ENCODE measurements at places on chromosomes 6 and 20.

- no peak for DNase-seq
These were observed 138.5 kb downstream of the ZDHHC14 start for GRCh38 chr6:157519255-157520116.

DNA sequence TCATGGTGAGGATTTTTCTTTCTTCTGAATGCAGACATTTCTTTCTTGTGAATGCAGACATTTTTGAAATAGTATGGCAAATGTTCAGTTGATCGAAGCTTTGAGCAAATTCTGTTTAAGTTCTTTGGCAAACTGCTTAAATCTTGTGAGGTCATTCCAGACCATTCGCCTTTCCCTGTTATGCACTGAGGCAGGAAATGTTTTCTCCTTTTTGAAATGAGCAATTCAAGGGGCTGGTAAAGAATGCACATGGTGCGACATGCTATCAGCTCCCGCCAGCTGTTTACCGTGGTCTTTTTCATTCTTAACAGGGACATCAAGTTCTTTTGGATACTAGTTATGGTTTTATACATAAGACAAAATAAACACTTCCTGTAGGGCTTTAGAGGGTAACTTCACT, 112.0 kb upstream of the CCN2 start:
- no peak for DNase-seq

GRCh38 chr6:9830808-9831207, 584.1 kb downstream of the TFAP2A start:
- no peak for DNase-seq

DNA sequence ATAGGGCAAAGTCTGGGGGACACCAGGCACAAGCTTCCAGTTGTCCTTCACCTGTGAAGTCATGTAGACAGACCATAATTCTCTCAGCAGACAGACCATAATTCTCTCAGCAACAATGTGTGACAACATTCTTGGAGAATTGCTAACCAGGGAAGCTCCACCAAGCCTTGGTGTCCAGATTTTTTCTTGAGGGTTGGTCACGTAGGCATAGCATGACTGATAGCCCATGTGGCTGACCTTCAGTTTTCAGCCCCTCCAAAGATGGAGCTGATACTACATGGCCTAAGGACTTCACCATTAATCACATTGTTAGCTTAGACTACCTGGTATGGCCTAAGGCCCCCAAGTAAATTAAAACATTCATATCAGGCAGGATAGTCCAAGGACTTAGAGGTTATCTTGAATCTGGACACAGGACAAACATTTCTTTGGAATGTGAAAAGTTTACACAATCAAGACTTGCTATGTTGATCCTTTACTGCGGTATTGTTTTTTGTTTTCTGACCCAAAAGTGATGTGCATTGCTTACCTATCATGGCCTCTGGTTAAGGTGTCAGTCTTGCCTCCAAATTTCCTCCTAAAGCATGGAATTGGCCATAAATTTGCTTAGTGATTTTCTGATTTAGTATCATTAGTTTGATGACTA, 76.9 kb downstream of the CEP57L1 start:
- no peak for DNase-seq

GRCh38 chr6:15442467-15442866, 196.6 kb downstream of the JARID2 start:
- no peak for DNase-seq

GRCh38 chr6:72966628-72967280, 258.5 kb downstream of the KHDC1L start:
- no peak for DNase-seq

DNA sequence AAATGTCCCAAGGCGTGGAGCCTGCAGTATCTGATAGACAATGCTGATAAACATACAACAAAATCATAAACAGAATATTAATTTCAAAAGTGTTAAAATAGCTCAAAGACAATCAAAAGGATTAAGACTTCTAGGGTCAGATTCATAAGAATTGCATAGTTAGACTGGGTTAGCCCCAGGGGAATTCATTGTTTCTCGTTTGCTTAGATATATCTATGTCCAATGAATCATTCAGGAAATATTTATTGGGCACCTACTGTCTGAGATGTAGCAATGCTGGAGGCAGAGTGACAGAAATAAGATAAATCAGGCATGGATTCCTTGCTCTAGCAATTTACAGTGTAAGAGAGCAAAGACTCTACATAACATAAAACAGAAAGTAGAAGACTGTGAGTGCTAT, 124.4 kb upstream of the PRL start:
- no peak for DNase-seq

- DNase-seq, result no peak
These were observed 180.8 kb upstream of the PLN start for GRCh38 chr6:118367314-118367713.

DNA sequence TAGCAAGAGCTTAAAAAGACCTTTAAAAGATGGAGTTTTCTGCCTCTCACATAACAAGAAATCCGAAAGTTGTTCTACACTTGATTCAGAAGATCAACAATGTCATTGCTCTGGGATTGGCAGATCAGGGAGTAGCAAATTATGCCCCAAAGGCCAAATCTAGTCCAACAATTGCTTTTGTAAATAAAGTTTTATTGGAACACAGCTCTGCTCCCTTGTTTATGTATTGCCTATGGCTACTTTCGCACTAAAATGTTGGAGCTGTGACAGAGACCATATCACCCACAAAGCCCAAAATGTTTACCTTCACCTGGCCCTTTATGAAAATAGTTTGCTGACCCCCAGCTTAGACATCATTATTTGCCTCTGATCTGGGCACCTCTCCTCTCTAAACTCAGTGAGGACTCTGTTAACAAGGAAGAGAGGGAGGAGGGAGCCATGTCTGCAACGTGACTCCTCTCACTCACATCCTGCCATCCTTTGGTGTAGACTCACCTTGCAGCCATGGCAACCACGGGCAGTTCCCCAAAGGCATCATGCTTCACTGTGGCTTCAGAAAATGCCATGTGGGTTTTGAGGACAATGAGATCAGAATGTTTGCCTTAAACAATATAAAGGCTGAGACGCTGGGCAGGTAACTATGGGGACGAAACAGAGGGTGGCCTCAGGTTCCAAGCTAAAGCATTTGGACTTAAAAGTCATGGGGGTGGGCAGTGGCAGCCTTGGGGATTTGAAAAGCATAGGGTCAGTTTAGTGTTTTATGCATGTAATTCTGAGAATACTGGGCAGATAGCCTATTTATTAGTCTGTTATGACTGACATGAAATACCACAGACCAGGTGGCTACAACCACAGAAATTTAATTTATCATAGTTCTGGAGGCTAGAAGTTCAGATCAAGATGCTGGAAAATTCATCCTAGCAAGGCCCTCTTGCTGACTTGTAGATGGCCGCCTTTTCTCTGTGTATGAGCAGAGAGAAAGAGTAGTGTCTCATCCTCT, 149.7 kb upstream of the TNFAIP3 start:
- DNase-seq, result peak; percentile 48

DNA sequence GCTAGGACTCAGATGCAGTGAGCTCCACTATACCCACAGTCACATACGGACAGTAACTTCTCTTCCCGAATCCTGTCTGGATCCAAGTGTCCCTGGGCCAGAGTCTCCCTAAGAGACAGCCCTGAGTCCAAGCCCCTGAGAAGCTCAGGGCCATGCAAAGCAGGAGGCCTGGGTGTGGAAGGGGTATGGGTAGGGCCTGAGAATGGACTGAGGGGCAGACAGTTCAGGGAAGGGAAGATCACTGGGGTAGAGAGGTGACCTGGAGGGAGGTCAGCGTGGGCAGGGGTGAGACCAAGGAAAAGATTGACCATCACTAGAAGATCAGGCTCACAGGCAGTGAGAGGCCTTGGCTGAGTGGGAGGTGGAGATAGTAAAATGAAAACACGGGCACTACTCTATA, 8.8 kb downstream of the RPS6KA2 start:
- no peak for DNase-seq

DNA sequence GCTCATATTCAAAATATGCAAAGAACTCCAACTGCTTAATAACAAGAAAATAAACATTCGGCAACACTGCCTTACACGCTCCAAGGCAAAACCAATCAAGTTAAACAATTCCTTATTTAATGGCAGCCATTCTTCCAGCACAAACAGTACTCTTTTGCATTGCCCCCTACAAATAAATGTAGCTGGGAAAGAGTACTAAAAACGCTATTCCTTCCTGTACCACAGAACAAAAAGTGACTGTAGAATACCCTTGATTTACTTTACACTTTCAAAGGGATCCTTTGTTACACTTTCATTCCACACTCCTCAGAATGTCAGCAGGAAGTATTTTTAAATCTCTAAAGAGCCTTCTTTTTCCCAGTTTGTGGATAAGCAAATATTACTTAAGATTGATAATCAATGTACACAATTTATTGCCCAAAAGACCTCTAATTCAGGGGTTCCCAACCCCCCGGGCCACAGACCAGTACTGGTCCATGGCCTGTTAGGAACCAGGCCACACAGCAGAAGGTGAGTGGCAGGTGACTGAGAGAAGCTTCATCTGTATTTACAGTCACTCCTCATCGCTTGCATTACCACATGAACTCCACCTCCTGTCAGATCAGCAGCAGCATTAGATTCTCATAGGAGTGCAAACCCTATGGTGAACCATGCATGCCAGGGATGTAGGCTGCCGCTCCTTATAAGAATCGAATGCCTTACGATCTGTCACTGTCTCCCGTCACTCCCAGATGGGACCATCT, 51.6 kb downstream of the MBOAT1 start:
- no peak for DNase-seq

DNA sequence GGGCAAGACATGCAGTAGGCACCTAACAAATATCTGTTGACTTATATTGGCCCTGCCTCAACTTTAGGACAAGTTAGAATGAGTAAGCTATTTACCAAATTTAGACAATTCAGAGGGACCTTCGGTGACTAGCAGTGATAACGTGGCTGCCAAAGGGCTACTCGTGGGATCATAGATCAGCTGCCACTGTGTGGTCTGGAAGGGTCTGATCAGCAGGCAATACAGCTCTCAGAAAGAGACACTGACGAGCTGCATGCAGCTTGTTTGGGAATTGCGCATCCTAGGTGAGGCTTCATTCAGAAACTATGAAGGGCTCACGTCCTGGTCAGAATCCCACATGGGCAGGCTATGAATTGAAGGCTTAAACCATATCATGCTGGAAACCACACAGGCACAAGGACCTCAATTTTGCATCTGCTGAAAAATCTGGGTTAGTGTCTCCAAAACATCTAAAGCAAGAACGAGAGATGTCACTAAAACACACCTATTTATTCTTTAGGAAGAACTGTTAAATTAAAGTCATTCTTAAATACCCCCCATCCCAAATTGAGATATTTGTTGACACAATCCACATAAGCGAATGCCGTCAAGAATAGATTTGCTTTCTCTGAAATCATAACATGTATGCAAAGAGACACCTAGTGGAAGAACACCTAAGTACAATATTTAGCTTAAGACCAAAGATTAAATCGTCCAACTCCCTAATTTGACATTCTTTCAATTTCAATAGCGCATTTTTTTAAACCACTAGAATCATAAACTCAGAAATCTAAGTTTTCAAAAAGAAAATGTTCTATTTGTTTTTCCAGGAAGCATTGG, 79.6 kb downstream of the IPCEF1 start:
- DNase-seq, result no peak

DNA sequence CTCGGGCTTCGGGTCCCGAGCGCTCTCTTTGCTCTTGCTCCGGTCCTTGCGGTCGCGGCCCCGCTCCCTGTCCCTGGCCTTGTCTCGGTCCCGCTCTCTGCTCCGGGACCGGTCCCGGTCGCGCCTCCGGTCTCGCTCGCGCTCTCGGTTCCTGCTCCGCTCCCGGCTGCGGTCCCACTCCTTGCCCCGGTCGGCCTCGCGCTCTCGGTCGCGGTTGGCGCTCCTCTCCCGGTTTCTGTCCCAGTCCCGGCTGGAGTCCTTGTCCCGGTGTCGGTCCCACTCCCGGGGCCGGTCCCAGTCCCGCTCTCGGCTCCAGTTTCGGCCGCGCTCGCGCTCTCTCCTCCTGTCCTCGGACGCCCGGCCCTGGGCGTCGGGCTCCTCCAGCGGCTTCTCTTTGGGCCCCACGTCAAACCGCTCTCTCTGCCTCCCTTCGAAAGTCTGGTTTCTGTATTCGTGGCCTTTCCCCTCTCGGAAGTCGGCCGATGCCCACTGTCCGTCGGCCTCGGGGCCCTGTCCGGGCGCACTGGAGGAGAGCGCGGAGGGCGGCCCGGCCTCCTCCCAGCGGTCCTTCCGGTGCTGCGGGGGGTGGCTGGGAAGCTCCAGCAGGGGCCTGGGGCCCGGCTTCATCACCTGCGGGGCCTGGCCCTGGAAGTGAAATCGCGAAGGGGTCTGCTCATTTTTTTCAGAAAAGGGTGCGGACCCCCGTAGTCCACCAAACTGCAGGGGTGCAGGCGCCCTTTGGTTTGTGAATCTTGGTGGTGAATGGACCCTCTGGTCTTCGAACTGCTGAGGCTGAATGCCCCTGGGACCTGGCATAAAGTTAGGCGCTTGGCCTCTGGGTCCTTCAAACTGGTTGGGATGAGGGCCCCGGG, 17.9 kb upstream of the TCFL5 start:
- no peak for DNase-seq
